ENCODE measurements at places on chromosomes 1 and 21. TPM values are rescaled to one million over a fixed set of nuclear protein-coding genes. Genes with fewer than 3 reads are reported as not detected.

DNA sequence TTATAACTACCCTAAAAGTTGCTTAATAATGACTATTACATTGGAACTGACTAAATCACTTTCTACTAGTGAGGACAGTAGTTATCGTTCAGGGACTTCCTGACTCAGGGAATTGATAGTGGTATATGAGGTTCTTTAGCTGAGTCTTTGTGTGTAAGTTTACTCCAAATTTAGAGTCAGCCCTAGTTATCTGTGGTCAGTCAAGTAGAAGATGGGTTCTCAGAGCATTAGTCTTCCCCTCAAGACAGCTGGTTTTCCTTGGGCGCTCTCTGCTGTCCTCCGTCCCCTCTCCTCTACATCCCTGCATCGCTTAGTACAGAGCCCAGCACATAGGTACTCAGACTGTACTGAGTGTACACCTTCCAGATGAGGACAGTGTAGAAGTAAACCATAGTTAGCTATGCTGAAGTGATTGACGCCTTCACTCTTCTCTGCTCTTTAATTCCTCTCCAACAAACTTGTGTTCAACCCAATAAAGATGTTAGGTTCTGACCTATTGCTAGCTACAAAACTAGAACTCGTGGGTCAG is 116.5 kb downstream of the C1orf21 start:
- no peak for DNase-seq

STYXL2 gene
- 0.40 TPM for polyA plus RNA-seq

GRCh38 chr1:113282008-113282892 is 108.1 kb upstream of the MAGI3 start:
- DNase-seq = no peak

DNA sequence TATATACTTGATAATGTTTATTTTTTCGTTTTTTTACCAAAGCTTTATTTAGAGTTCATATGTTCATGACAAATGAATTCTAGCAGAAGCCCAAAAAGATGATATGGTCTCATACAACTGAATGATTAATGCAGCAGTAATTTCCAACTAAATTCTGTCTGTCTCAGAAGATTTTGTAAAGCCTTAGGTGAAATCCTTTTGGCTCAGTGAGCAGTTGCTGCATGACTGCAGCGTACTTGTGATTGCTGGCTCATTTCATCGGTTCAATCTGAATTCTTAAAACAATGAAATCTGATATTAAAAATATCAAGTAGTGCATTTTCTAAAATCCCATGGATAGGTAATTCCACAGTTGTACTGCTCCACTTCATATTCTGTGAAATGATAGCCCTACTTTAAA is 73.2 kb downstream of the AK5 start:
- DNase-seq = no peak

IL6R gene
- 4.1 TPM for polyA plus RNA-seq

DNA sequence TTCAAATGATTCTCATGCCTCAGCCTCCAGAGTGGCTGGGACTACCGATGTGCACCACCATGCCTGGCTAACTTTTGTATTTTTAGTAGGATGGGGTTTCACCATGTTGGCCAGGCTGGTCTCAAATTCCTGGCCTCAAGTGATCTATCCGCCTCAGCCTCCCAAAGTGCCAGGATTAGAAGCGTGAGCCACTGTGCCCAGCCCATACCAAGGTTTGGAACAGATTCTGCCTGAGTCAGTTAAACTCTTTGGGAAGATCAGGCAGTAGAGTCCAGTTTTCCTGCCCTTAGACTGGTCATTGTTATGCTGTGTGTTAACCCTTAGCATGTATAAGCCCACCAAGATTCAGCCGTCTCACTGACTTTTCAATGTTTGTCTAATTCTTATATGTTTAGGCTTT is 48.3 kb upstream of the LYPLAL1 start:
- no peak for DNase-seq

All from large intestine (tissue), 12 donors.